ENCODE measurements at places on chromosomes 11 and 22.
A peak's percentile ranks its signal among the peaks of the same experiment; 100 is the strongest.

DNA sequence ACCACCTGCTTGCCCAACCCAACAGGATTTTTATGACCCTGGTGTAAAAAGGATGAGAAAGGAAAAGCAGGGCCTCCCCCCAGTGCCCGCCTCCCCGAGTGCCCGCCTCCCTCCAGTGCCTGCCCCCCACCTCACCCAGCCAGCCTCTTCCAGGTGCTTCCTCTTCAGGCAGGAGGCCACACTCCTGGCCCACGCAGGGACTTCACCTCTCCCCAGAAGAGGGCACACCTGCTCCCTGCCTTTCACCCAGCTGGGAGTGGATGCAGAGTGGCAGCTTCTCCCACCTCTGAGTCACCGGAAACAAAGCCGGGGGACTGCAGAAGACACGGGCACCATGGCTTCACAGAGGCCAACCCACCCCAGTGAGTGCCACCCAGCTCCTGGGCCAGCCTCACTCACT, 16.1 kb downstream of the CPT1A start:
- no peak for DNase-seq

- DNase-seq = peak; percentile 68
These were observed at the start of gene CD44 for GRCh38 chr11:35138943-35139721. Gene CD44, plus strand, starts transcription at chr11:35139171. Its CDS starts 133 bp downstream, at chr11:35139304.

- DNase-seq = no peak
These were observed 25.0 kb downstream of the RAB30 start for GRCh38 chr11:83046621-83047172.

DNA sequence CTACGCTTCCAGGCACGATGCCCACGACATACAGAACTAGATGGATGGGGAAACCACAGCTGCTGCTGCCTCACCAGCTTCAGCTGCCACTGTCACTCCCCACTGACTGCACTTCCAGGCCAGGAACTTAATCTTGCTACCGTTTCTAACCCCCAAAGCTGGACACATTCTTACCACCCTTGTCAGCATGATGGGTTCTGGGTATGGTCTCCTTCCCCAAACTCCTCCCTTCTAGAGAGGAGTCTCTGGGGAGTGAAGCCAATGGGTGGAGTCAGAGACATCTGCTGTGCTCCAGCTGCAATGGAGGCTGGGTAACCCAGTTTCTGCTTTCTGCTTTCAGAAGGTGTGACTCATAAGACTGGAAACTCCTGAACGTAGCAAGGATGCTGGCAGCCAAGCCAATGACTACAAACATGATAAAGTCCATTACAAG, 87.0 kb upstream of the THY1 start:
- no peak for DNase-seq

DNA sequence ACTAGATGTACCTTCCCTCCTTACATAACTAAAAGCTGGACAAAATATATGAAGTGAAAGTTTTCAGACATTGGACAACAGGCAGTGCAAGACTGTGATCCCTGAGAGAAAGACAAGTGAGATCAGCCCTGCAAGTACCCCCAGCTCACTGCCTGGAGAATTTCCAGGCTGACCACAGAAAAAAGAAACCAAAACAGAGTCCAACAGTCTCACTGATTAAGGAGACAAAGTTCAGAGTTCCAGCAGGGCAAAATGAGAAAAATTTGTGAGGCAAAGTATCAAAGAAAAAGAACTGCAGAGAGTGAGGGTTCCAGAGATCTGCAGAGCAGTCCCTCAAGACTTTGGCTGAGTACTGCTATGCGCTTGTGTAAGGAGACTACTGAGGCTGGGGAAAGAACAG, 47.3 kb upstream of the TMEM45B start:
- no peak for DNase-seq

DNA sequence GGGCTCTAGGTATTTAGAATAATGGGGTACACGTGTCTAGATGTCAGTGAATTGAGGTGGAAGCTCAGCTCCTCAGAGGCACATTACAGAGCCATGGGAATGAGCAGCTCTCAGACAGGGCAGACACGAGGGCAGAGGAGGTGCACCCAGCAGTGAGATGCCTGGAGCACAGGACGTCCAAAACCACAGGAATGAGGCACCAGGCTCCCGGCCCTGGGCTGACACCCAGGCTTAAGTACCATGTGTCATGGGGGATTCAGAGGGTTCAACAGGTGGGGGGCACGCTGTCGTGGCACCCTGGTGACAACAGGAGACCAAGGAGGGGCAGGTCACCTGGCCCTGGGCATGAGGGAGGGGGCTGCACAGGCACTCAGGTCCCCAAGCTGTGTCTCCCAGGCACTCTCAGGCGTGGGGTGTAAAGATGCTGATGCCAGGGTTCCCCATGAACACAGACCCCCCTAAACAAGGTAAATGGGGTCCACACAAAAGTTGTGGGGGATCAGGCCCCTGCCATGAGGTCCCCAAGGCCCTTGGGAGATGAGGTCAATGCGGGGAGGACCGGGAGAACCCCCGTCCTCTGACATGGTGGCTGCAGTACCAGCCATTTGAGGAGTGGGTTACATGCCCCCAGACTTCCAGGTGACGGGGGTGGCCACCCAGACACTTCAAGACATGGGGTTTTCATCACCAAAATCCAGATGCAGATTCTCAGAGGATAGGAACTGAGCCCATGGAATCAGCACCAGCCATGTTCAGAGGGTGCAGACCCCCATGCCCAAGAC, 5.6 kb upstream of the SYT8 start:
- DNase-seq = no peak

- DNase-seq = no peak
These were observed 365.7 kb upstream of the CADM1 start for GRCh38 chr11:115869780-115870431.

DNA sequence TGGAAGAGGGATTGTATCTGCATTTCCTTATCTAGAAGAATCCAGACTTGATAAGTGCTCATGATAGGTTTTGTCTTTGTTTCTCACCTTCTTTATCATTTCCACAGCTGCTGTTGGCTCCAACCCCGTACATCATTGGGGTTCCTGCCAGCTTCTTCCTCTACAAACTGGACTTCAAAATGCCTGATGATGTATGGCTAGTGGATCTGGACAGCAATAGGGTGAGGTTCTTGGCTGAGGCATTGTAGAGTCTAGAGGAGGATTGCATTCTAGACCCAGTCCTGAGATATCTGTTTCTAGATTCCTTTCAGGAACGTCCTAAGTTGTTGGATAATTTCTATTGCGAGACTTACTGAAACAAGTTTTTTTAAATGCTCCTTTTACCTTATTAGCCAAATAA, 8.1 kb downstream of the MADD start:
- DNase-seq = no peak

DNA sequence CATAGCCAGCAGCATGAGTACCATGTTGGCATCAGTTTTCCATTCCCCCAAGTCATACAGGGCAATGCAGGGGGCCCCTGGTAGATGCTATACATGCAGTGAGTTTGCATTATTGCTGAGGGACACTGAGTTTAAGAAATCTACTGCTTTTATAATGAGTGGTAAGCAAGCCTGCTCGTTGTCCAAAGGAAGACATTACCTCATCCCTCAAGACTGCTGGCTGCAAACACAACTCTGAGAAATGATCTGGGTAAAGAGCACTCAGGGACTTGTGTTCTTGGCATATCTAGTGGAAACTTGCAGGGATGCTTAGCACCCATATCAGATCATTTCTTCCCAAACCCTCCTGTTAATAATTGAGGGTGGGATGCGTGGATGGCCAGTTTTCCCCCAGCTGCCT, 77.9 kb downstream of the CWC15 start:
- DNase-seq = no peak

DNA sequence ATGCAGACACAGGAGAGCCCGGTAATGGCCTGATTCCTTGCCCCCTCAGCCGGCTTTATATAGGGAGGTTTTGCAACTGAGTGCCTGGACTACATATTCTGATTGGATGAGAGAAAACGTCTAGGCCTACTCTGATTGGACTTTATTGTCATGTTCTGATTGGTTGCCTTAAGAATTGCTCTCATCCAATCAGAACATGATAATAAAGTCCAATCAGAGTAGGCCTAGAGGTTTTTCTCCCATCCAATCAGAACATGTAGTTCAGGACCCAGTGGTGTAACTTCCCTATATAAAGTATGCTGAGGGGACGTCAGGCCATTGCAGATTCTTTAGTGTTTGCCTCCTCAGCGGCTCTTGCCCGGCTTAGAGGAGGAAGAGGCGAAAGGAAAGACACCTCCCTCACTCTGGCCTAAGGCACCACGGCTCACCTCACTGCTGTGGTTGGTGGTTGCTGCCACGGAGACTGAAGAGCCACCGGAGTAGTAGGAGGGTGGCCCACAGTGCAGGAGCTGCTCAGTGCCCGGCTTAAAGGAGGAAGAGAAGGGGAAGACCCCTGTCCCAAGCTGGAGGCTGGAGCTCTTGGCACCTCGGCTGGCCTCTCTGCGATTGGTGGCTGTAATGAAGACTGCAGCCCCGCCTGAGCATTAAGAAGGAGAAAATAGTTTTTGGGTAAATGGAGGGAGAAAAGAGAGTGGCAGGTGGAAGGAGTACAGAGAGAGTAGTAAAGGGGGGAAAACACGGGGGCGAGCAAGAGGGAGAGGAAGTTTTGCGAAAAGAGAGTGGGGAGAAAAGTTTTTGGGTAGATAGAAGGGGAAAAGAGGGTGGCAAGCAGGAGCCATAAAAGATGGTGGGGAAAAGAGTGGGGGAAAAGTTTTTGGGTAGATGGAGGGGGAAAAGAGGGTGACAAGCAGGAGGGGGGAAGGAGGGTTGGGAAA, 116.7 kb upstream of the SERPIND1 start:
- DNase-seq = no peak

Data from thoracic aorta (tissue), 2 donors.